T-cell (primary cell): ENCODE measurements at places on chromosomes 1 and 21.

GRCh38 chr1:7256526-7256925 is 471.3 kb downstream of the CAMTA1 start:
- no peak for DNase-seq

DNA sequence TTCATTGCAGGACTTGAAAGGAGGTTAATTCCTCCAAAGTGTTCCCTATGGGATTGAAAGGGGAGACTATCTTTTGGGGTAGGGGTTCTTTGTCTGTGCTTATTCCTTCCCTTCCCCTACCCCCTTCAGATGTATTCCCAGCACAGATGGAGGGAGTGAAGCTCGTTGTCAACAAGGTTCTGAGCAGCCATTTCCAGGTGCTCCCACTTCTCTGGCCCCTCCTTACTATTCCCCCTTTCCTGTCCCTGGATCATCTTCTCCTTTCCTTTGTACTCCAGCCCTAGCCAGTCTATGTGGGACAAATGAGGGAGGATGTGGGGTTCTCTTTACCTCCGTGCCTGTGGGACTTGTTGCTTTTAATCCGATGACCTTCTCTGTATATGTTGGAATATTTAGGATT is 899 bp downstream of the TOMM40L start:
- DNase-seq, result no peak

DNA sequence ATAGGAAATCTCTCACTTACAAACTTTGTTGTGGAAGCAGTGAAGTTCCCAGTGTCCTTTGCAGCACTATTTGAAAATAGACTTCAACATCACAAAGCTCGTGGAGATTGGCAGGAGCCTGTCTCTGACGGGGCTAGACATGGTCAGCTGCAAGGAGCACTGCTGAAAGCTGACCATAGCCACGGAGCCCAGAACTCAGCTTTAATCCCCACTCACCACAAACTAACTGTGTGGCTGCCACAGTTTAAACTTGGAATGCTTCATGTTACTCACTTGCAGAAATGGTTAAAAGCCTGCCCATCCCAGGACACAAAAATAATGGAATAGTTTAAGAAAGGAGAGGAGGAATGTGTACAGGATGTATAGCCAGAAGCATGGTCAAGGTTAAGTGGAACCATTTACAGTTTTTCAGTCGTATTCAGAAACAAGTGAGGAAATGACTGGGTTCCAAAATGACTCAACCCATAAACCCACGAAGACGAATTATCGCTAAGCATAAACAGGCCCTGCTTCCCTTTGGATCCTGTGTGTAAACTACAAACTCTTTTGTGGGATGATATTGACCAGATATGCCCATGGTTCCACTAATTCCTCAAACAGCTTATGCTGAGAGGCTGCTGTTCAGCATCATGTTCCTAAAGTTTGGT is 18.2 kb downstream of the DNALI1 start:
- no peak for DNase-seq

- no peak for DNase-seq
These were observed 45.4 kb upstream of the IPO9 start for GRCh38 chr1:201783572-201783971.

GRCh38 chr21:39006571-39007311 is 176.5 kb downstream of the PSMG1 start:
- DNase-seq, result no peak

- DNase-seq, result no peak
These were observed 19.0 kb downstream of the CLIC6 start for GRCh38 chr21:34687745-34688144.

DNA sequence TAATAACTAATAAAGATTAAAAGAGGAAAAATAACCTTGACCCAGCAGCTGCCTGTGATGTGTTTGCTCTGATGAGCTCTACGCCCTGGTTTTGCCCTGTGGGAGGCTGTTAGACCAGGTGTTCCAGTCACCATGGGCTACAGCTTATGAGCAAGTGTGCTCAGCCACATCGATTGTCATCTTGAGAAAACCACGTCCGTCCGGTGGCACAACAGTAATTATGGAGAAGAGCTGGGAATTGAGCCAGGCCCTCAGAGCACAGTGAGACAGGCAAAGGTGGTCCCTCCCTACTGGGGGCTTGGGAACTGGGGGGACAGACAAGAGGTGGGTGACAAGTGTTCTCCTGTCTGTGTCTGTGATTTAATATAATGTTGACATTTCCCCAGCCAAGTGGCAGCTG is 420.5 kb downstream of the MATN1 start:
- no peak for DNase-seq

GRCh38 chr1:93414749-93415148 is 33.2 kb upstream of the FNBP1L start:
- DNase-seq, result no peak

DNA sequence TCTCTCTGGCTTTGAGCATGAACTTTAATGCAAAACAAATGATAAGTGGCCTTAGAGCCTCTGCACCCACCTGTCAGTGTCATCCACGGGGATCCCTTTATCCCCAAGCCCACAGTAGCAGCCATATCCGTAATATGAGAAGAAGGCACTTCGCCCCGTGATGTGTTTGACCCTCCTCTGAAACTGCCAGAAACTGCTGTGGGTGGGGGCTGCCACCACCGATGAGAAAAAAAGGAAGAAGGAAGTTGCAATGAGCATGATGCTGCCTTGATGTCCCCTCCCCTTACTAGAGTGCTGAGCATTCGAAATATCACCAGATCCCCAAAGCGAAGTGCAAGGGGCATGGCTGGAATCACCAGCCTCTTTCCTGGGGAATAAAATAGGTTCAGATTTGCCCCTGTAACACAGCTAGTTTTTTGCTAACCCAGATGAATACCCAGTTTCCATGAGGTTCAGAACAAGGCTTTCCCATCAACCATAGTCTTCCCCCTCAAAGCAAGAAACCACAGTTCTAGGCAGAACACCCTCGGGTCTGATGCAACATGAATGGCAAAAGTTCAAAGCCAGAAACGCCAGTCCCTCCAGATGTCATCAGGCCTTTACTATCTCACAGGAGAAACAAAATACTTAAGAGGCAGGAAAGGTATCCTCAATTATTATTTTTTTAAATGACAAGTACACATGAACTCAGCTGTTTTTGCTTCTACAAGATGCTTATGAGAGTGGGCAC is 10.8 kb upstream of the UBXN10 start:
- DNase-seq, result no peak

- DNase-seq, result no peak
These were observed 54.0 kb upstream of the IFFO2 start for GRCh38 chr1:19010503-19010902.

DNA sequence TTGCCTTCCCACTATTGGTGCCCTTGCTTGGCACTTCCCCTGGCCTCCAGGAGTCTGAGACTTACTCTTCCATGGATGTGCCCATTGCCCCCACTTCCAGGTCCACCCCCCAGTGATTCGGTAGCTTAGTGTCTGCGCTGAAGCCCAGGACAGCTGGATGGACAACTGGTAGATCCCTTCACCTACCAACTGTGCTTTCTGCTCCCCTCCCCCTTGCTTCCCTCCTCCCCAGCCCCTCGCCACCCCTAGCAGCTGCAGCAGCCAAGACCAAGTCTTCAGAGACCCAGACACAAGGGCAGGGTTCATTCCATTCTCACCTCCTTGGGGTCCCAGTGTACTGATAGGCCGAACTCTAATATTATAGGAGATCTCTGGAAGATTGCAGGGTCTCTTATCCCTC is 6.9 kb downstream of the LMNA start:
- no peak for DNase-seq

DNA sequence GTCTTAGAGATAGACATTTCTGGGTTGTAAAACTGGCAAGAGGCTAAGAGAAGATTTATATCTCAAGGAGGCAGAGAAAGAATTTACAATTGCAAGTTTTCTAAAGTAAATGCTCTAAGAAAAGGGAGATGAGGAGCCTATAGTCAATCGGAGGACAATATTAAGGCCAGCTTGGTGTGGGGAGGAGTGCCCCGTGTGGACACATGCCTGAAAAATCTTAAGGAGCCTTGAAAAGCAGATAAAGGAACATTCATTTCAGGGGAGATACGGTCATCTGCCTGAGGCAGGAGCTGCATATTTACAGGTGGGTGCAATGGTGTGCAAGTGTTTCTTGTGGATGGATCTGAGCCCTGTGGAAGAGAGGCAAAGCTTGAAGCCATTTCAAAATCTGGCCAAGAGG is 25.6 kb downstream of the FCRL2 start:
- DNase-seq, result no peak

GRCh38 chr1:208234721-208235120 is 9.5 kb downstream of the PLXNA2 start:
- no peak for DNase-seq

- DNase-seq, result no peak
These were observed 63.7 kb downstream of the ACOT7 start for GRCh38 chr1:6329851-6330250.

GRCh38 chr21:35090403-35090802 is 41.3 kb upstream of the RUNX1 start:
- DNase-seq, result no peak

- DNase-seq, result peak; percentile 39
These were observed 475.6 kb downstream of the LTN1 start for GRCh38 chr21:28516991-28517592.

GRCh38 chr1:12456979-12457378 is 161.0 kb downstream of the DHRS3 start:
- no peak for DNase-seq

GRCh38 chr1:212670301-212670700 is 29.3 kb downstream of the BATF3 start:
- no peak for DNase-seq

GRCh38 chr1:94087193-94087592 is 33.8 kb downstream of the ABCA4 start:
- DNase-seq, result no peak

- DNase-seq, result no peak
These were observed 47.1 kb upstream of the LRRC3 start for GRCh38 chr21:44408226-44408625.

DNA sequence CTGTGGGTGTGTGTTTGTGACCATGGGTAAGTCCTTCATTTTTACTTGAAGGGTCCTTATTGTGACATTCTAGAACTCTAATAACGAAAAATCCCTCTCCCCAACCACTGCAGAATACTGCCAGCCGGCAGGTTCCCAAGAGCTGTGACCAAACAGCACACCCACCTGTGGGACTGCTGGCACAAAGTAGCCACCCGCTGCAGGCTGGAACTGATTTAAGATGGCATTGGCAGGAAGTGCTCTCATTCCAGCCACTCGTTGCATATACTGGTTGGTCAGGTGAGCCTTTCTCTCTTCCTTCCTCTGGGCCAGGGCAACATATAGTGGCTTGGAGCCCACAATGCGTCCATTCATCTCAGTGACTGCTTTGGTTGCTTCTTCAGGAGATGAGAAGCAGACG is 11.6 kb downstream of the PABPC4 start:
- no peak for DNase-seq

DNA sequence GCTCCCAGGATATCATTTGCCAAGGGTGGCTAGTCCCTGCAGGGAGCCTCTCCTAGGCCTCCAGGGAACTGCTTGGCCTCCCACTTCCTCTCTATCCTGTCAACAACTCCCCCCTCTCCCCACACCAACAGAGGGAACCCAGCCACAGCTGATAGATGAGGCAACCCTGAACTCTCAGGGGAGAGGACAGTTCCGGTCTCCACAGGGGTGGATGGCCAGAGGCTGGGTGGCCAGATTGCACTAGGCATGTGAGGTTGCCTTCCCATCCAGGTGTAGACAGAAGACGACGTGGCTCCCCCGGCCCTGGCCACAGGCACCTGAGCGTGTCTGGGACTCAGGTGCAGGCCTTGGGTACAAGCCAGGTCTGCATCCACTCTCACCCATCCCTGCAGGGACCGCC is 53.3 kb downstream of the TOR1AIP2 start:
- no peak for DNase-seq

DNA sequence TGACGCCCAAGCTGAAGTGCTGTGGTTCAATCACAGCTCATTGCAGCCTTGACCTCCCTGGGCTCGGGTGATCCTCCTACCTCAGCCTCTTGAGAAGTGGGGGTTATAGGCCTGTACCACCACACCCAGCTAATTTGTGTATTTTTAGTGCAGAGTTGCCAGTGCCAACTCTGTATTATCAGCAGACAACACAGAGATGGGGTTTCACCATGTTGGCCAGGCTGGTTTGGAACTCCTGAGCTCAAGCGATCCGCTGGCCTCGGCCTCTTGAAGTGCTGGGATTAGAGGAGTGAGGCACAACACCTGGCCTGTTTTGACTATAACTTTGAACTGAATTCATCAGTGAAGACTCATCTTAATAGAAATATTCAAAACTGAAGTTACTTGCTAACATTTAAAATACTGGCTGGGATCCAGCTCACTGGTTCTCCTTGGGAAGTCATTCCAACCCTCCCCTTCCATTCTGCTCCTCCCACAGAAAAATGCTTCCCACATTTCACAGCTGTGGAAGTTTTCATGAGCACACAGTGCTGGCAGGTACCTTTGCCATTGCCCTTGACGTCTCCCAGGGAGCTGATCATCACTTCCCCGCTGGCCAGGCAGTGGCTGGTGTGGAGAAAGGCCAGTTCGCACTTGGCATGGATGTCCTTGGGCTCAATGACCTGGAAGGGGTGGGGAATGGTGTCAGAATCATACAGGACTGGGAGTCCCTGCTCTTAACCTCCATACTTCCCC is 4.7 kb downstream of the SELENBP1 start:
- DNase-seq, result no peak

GRCh38 chr1:204814166-204814884 is 56.3 kb upstream of the NFASC start:
- DNase-seq, result no peak

DNA sequence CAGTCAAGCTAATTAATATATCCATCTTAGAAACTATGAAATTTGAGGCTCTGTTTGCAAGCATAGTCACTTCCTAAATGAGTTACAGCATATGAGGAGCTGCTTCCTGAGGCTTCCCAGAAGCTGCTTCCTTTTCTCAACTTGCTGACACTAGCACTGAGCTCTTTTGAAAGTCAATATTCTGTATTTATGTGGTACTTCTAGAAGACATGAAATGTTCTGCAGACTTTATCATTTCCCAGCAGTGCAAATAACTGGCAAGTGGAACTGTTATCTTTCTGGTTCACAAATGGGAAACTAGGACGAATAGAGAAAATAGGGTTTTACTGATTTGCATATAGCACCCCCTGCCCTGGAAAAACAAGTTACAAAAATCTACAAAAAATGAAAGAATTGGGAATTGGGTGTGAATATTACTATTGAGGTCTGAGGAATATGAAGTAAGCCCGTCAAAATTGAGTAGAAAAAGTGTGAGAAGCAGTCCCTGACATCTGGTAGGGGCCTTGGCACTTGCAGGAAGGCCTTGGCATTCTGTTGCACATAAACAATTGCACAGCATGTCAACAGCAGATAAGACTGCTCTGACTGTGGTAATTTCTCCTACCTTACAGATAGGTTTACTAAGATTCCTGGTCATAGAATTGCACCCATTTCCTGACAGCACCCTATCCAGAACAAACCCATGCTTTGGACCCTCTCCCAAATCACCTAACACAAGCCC is 7.1 kb downstream of the GIPC2 start:
- DNase-seq, result no peak

DNA sequence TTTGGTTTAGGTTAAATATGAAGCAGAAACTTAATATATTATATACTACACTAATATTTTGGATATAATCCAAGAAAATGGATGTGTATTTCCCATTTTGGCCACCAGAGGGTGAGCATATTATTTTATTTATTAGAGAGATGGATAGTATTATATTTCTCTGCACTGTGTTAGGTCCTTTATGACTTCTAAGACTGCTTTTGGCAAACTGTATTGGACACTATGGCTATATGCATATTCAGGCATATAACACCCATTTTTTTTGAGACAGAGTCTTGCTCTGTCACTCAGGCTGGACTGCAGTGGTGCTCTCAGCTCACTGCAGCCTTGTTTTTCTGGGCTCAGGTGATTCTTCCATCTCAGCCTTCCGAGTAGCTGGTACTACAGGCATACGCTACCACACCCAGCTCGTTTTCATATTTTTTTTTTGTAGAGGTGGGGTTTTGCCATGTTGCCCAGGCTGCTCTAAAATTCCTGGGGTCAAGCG is 17.8 kb upstream of the PGM1 start:
- no peak for DNase-seq

GRCh38 chr21:44279354-44280260 is 6.1 kb upstream of the AIRE start:
- DNase-seq, result no peak
